ENCODE measurements at places on chromosomes 5 and 9.

DNA sequence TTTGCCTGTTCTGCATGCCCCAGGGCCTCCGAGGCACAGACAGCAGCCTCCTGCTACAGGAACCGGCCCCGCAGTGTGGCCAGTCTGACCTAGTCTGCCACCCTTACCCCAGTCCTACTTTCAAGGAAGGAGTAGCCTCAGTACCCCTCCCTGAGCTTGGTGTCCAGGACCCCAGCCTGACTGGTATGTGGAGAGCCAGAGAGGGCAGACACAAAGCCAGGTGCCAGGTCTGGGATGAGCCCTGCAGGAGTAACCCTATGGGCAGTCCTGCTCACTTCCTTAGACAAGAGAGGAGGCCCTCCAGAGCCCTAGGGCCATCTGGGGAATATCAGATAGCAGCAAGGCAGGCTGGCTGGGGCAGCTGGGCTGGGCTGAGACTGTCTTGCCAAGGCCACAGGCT is 67.8 kb downstream of the NRG2 start:
- DNase-seq = no peak

DNA sequence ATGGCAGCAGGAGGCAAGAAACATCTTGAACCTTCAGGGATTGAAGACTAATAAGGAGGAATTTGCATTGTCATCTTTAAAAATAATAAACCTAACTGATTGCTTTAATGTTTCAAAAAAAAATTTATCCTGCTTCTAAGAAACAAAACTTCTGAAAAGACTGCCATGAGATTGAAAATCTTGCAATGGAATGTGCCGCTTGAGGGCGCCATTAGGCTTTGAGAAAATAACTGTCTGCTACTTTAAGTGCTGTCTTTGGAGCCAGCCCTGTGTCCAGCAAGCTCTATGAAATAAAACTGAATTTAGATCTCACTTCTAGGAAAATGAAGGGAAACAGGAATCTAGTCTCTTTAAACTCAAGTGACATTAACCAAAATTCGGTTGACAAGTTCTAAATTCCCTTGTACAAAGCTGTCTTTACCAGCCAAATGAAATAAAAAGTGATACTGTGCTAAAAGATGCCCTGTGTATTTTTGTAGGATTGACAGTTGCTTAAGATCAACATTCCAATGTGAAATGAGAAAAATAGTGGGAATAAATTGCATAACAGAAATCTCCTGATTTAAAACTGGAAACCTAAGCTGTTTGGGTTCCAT is 79.4 kb downstream of the ESM1 start:
- DNase-seq = peak; percentile 80

- DNase-seq = no peak
Measured at GRCh38 chr9:95067897-95068296, 249.6 kb downstream of the FANCC start.

- DNase-seq = no peak
Measured at GRCh38 chr5:162703914-162704313, 636.3 kb downstream of the GABRG2 start.

DNA sequence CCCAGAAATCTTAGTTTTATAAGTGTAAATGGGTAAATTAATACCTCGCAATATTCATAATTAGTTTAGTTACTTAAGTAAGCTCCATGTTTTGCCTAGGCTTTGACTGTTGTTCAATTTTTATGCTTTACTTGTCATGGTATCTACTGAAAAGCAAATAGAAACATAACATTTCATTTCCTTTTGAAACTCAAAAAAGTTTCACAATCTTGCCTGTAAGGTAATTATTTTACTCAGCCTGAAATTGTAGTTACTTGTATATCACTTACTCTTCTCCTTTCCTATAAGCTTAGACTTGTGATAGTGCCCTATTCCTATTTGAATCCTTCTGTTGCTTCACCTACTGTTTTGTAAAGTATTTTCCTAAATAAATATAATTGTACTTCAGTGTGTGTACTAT is 914.4 kb upstream of the COX7C start:
- DNase-seq = no peak

GRCh38 chr9:87516926-87517290 is 19.2 kb downstream of the DAPK1 start:
- DNase-seq = no peak

DNA sequence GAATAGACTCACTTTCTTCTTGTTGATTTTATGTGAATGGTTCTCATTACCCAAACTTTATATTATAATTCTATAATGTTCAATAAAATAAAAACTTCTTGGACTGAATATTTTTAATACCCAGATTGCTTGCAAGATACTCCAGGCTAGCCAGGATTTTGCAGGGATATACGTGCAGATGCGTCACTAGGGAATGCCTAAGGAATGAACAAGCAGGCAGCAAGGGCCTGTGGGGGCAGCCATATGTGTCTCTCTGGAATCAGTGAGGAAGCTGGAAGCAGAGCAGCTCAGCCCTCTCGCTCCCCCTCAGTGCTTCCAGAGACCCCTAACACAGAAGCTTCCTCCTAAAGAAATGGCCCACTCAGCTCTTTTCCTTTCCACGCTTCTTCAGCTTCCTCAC is 457.4 kb downstream of the CCDC171 start:
- no peak for DNase-seq

- DNase-seq = no peak
Measured at GRCh38 chr9:68482548-68482947, 58.1 kb downstream of the TMEM252 start.

- DNase-seq = no peak
Measured at GRCh38 chr5:102713682-102714231, 41.3 kb upstream of the PAM start.

GRCh38 chr5:19903611-19904010 is 84.4 kb downstream of the CDH18 start:
- no peak for DNase-seq

- DNase-seq = no peak
Measured at GRCh38 chr5:4228708-4229107, 633.1 kb downstream of the IRX1 start.

- DNase-seq = peak; percentile 81
Measured at GRCh38 chr5:132363431-132364112, 5.9 kb upstream of the SLC22A5 start.

Data from astrocyte of the spinal cord (primary cell).